ENCODE measurements at places on chromosomes 2 and 18.

GRCh38 chr18:68721681-68722583 is 7.0 kb upstream of the TMX3 start:
- DNase-seq = no peak

DNA sequence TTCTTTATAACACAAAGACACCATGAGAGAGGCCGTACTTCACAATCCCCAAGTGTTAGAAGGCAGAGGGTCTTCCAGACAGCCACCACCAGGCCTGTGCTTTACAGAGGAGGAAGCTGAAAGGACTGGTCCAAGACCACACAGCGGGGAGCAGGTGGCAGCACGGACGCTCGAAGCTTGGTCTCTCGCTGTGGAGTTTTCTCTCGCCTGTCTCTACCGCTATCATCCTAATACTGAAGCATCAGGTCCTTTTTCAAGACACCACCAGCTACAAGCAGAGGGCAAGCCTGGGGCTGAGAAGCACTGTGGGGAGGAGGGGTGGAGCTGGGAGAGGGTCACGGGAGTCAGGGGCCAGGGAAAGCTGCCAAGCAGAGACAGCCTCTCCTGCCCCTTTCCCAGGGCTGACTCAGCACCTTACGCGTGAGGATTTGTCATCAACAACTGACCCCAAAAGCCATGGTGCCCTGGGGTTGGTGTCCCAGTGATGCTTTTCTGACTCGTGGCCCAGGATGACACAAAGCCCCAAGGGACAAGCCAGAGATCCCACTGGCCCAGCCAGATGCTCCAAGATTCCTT is 31.9 kb upstream of the FOSL2 start:
- no peak for DNase-seq

GRCh38 chr18:9855681-9856080 is 30.1 kb upstream of the TXNDC2 start:
- no peak for DNase-seq

DNA sequence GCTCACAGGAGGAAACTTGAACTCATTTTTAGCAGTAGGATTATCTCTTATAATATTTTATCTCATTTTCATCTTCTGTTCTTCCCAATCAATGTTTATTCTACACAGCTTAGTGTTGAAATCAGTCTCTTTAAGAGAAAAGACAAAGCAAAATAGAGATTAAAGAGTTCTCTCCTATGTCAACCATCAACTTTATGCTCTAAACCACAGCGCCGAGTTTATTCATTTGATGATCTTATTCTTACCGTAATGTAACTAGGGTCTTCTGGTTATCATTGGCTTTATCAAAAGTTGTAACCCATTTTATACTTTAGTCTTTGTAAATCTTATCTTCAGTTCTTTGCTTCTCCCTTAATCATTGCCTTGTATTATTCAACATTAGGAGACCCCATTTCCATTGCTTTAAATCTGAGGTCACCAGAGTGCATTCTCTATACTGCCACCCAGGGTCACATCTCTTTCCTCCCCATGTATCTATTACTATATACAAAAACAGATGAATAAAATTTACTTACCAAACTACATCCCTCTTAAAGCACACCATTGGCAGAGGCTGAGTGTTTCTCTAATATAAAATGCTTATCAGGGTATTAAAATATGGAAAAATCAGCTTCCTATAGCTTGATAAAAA is 22.8 kb upstream of the ERMN start:
- no peak for DNase-seq
